ENCODE measurements at places on chromosomes 7 and 10.

- no peak for DNase-seq
Observed at GRCh38 chr10:110483633-110484032, 14.1 kb upstream of the DUSP5 start.

DNA sequence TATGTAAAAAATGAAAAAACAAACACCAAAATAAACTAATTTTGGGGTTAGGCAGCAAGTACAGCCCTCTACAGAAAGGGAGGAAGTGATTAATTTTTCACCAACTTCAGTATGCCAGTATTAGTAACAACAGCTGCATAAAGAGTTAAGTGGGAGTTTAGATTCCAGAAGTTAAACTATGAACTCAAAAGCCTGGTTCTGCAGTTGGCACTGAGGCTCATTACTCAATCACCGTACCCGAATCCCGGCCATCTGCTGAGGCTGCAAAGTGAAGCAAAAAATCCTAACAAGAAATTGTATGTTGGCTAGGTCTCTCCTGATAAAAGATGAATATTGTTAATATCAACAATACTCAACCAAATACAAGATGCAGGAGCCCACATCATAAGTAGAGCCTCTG, 4.0 kb downstream of the NUDT5 start:
- no peak for DNase-seq

GRCh38 chr7:103143868-103144267, 5.0 kb downstream of the NAPEPLD start:
- DNase-seq = no peak

GRCh38 chr10:15279236-15279635, 91.9 kb downstream of the FAM171A1 start:
- no peak for DNase-seq

- no peak for DNase-seq
Observed at GRCh38 chr7:96605045-96605716, 104.5 kb downstream of the SEM1 start.

- DNase-seq = no peak
Observed at GRCh38 chr7:3730276-3730675, 429.2 kb downstream of the SDK1 start.

DNA sequence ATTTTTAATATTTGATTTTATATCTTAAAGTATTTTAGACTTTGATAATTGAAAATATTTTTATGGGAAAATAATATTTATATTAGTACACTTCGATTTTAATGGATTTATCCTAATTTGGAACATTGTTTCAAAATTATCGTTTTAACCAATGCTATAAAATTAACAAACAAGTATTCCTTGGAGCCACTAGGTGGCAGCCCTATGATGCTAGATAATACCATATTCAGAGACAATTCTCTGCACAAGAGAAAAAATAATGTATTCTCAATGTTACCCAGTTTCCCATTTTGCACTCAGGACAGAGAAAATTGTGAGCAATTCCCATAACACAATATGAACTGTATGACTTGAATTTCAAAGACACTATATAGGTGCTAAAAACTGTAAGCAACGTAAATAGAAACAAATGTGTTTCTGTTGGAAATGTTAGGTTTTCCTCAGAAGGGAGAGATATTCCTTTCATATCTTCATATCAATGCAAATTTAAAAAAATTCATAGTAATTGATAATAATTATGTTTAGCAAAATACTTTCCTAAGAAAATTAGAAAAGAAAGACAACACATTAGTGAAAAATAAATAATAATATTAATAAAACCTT, 237.8 kb downstream of the SEMA3E start:
- DNase-seq = no peak

GRCh38 chr10:11587722-11588259, 23.7 kb downstream of the USP6NL start:
- DNase-seq = no peak

- no peak for DNase-seq
Observed at GRCh38 chr7:31783221-31783620, 96.2 kb downstream of the PPP1R17 start.

GRCh38 chr10:75723319-75723980, 292.0 kb downstream of the LRMDA start:
- no peak for DNase-seq

DNA sequence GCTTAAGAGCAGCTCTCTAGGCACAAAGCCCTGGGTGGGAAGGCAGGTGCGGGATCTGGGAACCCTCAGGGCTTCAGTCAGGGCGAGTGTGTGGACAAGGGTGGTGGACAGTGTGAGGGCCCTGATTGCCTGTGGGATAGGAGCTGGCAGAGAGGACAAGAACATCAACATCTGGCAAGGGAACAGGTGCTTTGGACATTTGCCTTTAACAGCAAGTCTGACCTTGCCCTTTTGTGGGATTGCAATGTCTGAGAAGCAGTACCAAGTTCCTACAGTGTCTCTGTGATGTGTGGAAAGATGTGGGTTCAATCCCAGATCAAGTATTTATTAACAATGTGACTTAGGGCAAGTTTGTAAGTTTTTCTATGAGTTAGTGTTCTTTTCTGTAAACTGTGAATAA, 46.7 kb downstream of the TFAM start:
- DNase-seq = no peak

- no peak for DNase-seq
Observed at GRCh38 chr10:118108194-118109026, 61.7 kb upstream of the RAB11FIP2 start.

Data from ovary (tissue), 10 donors.